WTC11 (cell line): ENCODE measurements at places on chromosomes 2 and 18. TPM values are rescaled to one million over a fixed set of nuclear protein-coding genes. Genes with fewer than 3 reads are reported as not detected.

CPLX4 gene
- total RNA-seq, result not detected in 3 replicates

CD302 gene
- 1.4 to 2.5 TPM (median 1.8 TPM) in 3 replicates for total RNA-seq

COL4A3 gene
- total RNA-seq, result 0.53 to 1.1 TPM (median 0.90 TPM) in 3 replicates

RASGRP3 gene
- 0.11 to 0.23 TPM (median 0.14 TPM) in 3 replicates for total RNA-seq

ORC4 gene
- 56.4 to 60.9 TPM (median 57.9 TPM) in 3 replicates for total RNA-seq
